ENCODE measurements at places on chromosomes 7 and 10.

DNA sequence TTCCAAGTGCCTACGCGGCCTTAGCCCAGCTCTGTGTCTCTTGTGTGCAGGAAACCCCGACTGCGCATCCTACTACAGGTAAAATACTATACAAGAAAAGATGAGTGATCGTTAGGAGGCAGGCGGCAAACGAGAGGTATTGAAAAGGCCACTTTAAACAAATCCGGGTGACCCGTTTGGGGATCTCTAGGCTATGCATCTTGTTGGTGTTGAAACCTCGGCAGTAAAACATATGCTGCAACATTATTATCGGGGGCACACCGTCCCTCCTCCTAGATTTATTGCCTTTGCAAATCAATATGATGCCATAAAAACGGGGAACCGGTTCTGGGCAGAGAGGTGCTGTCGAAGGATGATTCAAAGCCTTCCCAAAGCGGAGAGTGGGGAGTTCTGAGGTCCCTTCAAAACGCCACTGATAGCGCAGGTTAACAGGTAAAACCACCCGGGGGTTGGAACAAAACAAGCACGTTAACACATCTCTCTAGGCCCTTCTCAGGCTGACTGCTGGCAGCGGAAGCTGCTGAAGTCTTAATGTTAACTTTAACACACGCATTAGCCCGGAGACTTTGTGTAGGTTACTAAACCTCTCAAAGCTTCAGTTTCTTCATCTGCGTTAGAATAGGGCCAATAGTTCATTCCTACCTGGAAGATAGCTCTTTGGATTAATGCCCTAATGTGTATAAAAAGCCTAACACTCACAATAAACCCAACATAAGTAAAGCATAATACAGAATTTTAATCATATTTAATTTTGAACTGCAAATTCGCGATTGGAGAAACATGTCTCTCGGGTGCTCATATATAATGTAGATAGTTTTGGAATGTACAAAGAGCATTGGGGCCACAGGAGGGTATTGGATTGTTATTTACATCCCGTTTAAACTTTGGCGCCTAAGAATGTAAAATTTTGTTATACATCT, 2.6 kb upstream of the TBX20 start:
- DNase-seq: no peak

GRCh38 chr10:110618230-110618610, 25.9 kb upstream of the RBM20 start:
- no peak for DNase-seq

GRCh38 chr7:140607441-140607989, 33.1 kb downstream of the DENND2A start:
- no peak for DNase-seq

- DNase-seq: no peak
Measured at GRCh38 chr7:6553448-6554044, 2.3 kb upstream of the GRID2IP start.

DNA sequence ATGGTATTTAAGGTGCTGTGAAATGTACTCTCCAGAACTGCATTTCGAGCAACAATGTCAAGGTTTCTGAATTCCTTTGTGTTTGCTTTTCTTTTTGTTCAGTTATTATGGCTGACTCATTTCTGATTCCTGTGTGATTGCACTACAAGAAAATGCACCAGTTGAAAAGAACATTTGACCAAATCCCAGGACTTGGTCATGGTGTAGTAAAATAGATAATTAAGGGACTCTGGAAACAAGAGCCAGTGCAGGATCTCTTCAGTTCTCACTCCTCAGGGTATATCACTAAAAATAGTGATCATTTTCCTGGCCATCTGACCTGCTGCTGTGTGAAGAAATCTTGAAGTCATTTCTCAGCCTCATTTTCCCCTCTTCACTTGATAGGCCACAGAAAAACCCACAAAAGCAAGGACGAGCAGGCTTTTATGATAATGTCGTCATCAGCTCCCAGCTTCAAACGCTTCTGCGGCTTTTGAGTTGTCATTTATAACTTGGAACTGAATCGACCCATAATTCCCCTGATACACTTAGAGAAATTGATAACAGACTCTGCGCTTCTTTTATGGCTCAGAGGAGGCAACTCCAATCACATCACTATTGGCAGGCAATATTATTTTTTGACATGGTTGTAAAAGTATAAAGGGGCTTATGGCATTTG, 274.7 kb downstream of the HDAC9 start:
- DNase-seq: no peak

- DNase-seq: no peak
Measured at GRCh38 chr10:71368176-71368575, 28.5 kb upstream of the CDH23 start.

GRCh38 chr10:62414359-62414758, 40.2 kb downstream of the ZNF365 start:
- no peak for DNase-seq

- no peak for DNase-seq
Measured at GRCh38 chr10:124419635-124420034, 912 bp upstream of the OAT start.

DNA sequence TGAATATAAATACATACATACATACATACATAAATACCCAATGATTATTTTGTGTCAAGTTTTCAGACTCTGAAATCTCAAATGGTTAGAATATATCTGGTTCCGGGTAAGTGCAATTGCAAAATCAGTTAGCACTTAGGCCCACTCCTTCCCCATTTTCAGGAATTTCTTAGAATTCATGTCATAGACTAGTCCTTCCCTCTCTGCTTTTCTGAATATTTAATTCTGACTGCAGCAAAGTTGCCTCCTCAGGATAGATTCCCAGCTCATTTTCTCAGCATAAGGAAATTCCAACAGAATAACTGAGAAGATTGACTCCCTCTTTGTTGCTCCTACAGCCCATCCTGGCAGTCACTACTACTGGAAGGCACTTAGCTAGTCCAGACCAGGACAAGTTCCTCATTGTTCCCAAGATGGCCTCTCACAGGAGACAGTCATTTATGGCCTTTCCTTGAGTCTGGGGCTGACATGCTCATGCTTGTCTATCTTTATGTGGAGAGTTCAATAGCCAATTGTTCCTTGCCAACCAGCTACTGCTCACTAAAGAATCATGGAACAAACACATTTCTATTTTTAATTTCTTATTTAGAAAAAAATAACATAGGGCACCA, 142.9 kb upstream of the ITGB1 start:
- no peak for DNase-seq

DNA sequence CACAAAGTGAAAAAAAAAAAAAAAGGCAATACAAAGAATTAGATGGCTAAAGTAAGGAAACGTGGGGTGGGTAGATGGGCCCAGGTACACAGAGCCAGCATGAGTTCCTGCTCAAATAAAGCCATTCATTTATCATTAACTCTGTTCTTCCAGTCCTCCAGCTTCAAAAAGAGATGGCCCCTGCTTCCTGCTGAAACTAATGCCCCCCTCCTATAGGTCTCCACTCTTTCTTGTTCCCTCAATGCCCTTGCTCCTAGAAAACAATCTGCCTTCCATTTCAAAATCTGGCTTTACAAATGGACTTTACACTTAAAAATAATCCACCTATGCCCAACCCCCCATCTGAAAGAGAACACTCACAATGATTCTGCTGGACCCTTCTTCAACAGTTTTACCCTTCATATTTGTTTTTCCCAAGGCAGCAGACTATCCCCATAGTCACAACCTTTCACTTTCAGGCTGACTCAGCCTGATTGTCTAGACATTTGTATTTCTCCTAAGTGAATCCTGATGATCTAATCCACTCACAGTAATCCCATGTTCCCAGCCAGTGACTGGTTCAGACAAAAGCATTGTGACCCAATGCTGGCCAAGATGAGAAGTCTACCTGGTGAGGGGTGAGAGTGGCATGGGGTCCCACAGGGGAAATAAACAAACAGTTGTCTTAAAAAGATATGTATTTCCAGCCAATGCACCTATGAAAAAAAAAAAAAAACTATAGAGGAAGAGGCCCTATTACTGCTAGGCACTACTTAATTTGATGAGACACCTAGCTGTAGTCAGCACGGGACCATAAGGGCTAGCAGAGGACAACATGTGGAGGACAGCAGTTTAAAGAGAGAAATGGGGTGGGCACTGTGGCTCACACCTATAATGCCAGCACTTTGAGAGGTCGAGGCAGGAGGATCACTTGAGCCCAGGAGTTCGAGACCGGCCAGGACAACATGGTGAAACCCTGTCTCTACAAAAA, 74.6 kb upstream of the GRID1 start:
- DNase-seq: no peak

DNA sequence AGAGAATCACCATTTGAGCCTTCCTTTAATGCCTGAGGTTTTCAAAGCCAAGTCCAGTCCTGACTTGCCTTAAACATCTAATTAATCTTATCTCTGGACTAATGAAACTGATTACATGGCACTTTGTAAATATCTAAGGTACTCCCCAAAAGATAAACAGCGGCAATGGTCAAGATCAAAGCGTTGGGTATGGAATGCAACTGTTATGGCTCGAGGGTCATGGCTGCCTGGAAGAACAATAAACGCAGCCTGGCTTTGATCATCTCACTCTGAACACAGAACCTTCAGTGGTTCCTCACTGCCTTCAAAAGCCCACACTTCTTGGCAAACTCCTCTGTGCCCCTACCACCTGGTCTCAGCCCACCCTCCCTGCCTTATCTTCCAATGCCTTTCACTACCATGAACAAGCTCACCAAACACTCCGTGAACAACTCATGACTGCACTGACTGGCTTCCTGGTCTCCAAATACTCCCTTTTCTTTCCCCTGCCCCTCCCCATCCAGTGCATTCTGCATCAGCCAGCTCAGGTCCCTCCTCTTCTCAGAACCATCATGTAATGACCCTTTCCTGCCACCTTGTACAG, 150.2 kb upstream of the NFE2L3 start:
- no peak for DNase-seq

- DNase-seq: no peak
Measured at GRCh38 chr10:95260909-95261552, 29.8 kb downstream of the PDLIM1 start.

- DNase-seq: no peak
Measured at GRCh38 chr10:131346456-131346855, 34.9 kb upstream of the TCERG1L start.

- no peak for DNase-seq
Measured at GRCh38 chr10:98456043-98456570, 9.4 kb upstream of the HPS1 start.

DNA sequence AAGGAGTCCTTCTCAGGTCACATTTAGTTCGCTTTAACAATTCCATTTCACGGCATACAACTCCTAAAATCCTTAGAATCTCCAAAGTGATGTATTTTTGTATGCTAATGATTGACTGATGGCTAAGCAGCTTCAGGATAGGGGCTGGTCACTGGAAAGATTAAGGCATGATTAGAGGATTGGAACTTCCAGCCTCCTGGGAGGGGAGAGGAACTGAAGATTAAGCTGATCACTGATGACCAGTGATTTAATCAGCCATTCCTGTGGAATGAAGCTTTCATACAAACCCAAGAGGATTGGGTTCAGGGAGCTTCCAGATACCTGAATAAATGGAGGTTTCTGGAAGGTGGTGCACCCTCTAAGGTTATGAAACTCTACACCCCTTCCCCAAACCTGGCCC, 123.9 kb upstream of the CDK13 start:
- DNase-seq: no peak

DNA sequence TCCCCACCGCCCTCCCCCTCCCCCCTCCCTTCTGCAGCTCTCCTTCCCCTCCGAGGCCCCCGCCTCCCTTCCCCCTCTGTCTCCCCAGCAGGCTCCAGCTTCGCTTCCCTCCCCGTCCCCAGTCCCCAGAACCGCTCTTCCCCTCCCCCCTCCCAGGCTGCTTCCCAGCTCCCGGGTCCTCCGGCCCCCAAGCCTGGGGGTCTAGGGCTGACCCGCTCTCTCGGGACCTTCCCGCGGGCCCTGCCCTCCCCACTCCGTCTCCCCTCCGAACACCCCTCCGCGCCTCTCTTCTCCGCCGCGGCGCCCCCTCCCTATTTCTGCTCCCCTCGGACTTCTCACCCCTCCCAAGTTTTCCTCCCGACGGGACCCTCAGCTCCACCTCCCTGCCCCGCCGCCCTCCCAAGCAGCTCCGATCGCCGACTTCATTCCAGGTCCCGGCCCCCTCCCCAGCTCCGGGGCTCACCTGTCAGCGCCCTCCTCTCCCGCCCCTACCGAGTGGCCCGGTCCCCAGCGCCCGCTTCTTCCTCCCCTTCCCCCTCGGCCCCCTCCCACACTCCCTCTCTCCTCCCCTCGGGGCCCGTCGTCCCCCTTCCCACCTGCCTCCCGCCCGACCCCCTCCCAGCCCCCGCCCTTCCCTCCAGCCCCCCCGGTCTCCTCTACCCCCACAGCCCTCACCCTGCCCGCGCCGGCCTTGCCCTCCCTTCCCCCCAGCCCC, 990 bp downstream of the ZNF467 start:
- DNase-seq: no peak

DNA sequence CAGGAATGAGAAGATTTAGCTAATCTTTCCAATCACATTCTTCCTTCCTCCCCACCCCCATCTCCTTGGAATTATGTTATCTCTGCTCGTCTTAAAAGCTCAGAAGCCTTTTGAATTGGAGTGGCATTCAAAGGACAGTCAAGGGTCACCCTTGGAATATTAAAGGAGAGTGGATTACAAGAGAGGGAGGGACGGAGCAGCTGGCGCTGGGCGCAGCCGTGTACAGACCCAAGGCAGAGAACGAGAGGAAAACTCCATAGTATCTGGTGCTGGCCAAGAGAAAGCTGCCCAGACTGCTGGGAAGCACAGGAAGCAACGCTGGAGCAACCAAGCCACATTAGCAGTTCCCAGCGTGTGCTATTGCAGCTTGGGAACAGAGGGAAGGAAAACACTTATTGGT, 95.7 kb downstream of the POU6F2 start:
- DNase-seq: no peak

Data from activated CD4-positive, CD25-positive, alpha-beta regulatory T cell (primary cell).